ENCODE measurements at places on chromosomes 1 and 21.

DNA sequence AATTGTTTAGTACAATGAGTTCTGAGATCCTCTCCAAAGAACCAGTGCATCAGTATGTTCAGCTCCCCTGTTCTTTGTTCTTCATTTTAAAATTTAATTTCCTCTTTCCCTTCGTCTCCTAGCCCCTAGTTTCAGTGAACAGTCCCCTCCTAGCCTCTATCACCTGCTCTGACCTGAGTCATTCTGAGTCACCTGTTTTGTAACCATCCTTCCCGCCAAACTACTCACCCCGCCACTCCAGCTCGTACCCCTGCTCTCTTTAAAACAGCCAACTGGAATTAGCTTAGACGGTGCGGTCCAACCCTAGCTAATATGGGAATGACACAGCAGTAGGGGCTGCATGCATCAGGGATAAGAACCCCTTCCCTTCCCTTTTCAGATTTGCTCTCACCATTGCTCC lies 16.8 kb upstream of the ERVH48-1 start:
- H3K27ac ChIP-seq: no peak overlapping the region
- no peak overlapping the region for H3K4me3 ChIP-seq
- H3K36me3 ChIP-seq: no peaks in the 10 kb centered on the region
- peaks cover 5% of the 10 kb centered on the region for H3K4me1 ChIP-seq
- no peaks in the 10 kb centered on the region for H3K27me3 ChIP-seq
- no peak for DNase-seq

DNA sequence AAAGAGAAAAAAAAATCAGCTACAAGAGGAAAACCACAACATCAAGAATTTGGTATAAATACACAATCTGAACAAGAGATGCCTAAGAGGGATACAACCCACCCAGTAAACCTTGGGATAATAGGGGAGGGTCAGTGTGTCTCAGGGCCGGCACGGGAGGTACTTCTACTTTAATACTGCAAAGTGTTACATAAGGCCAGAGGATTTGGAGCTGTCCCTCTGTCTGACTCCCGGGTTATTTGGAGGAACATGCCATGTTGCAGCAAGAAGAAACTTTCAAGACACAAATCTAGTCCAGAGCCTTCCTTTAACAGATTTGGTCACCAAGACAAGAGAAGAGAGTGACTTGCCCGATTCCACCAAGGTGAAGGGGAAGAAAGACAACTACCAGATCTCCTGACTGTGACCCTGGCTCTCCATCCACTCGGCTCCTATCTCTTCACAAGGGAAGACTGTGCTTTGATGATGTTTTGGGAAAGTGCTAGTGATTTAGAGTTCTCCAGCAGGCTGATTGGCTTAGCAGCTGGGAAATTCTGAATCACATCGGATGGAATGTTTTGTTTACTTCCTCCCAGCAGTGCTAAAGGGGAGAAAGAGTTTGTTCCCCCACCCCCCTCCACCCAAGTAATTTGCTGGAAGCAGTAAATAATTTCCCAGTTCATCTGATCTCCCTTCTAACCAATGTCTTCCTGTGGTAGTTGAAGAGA lies 29.3 kb downstream of the SGIP1 start:
- no peaks in the 10 kb centered on the region for H3K36me3 ChIP-seq
- no peaks in the 10 kb centered on the region for H3K4me1 ChIP-seq
- H3K4me3 ChIP-seq: no peak overlapping the region
- no peak for DNase-seq

- no peaks in the 10 kb centered on the region for H3K27me3 ChIP-seq
- peaks cover 9% of the 10 kb centered on the region for H3K36me3 ChIP-seq
- peak overlapping the region; percentile 91 for H3K4me3 ChIP-seq
- peaks cover 36% of the 10 kb centered on the region for H3K4me1 ChIP-seq
- no peak for DNase-seq
Measured at GRCh38 chr1:23742670-23743286, 493 bp upstream of the ELOA start.

DNA sequence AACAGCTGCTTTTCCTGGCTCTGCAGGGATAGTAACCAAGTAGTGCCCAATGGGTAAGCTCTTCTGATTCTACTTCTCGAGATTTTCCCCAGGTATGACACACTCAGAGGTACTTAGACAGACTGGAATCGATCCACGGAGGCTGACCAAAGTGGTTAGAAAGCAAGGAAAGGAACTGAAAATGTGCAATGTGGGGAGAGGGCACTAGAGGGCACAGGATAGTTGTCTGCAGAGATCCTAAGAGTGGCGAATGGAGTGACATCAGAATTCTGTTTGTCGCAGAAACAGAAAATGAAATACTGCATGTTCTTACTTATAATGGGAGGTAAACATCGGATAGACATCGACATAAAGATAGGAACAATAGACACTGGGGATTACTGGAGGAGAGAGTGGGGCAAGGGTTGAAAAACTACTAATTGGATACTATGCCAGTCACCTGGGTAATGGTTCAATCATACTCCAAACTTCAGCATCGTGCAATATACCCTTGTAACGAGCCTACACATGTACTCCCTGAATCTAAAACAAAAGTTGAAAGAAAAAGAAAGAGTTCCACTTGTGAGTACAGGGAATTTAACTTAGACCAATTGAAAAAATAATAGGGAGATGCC lies 23.3 kb downstream of the CYP2J2 start:
- peaks cover 4% of the 10 kb centered on the region for H3K4me1 ChIP-seq
- H3K27me3 ChIP-seq: peaks cover 3% of the 10 kb centered on the region
- peaks cover 2% of the 10 kb centered on the region for H3K36me3 ChIP-seq
- no peak for DNase-seq
- H3K4me3 ChIP-seq: peak overlapping the region; percentile 49
